Cardiac muscle cell (in vitro differentiated cells and primary cell): ENCODE measurements at places on chromosomes 16 and 17. TPM values are rescaled to one million over a fixed set of nuclear protein-coding genes. Genes with fewer than 3 reads are reported as not detected.

The VAT1 gene
- polyA plus RNA-seq, result 207 and 216 TPM in 2 replicates

The KRTAP4-4 gene
- not detected in 2 replicates for polyA plus RNA-seq

The RPRML gene
- polyA plus RNA-seq, result not detected in 2 replicates

The NUTF2 gene
- 220 and 235 TPM in 2 replicates for polyA plus RNA-seq

The ESRP2 gene
- 1.8 and 3.1 TPM in 2 replicates for polyA plus RNA-seq

The C16orf89 gene
- 0.62 TPM in 1 of 2 replicates, not detected in the other for polyA plus RNA-seq

The AHSP gene
- polyA plus RNA-seq, result not detected in 2 replicates

The CCDC102A gene
- polyA plus RNA-seq, result 30.1 and 43.8 TPM in 2 replicates

The ZPBP2 gene
- not detected in 2 replicates for polyA plus RNA-seq

The CIITA gene
- polyA plus RNA-seq, result 0.81 and 1.1 TPM in 2 replicates

The FKBP10 gene
- polyA plus RNA-seq, result 113 and 165 TPM in 2 replicates

The CACNG5 gene
- not detected in 2 replicates for polyA plus RNA-seq

The TMEM92 gene
- 17.3 and 22.6 TPM in 2 replicates for polyA plus RNA-seq

The TCAP gene
- polyA plus RNA-seq, result 105 and 133 TPM in 2 replicates

The TEX2 gene
- 17.9 and 18.7 TPM in 2 replicates for polyA plus RNA-seq

The COX10 gene
- polyA plus RNA-seq, result 21.7 and 23.0 TPM in 2 replicates

The MEIOC gene
- polyA plus RNA-seq, result 1.1 and 2.3 TPM in 2 replicates

The ZNF646 gene
- 7.1 and 8.5 TPM in 2 replicates for polyA plus RNA-seq

The FBXW10 gene
- 0.31 TPM in 1 of 2 replicates, not detected in the other for polyA plus RNA-seq

The TBC1D3E gene
- 4.6 and 6.1 TPM in 2 replicates for polyA plus RNA-seq

The KRT17 gene
- 1.2 TPM in 1 of 2 replicates, not detected in the other for polyA plus RNA-seq

The DLX4 gene
- 0.86 and 1.3 TPM in 2 replicates for polyA plus RNA-seq

The EPX gene
- polyA plus RNA-seq, result not detected in 2 replicates

The ERI2 gene
- 18.1 and 39.3 TPM in 2 replicates for polyA plus RNA-seq

The MT1F gene
- polyA plus RNA-seq, result not detected in 2 replicates

The KLHL10 gene
- polyA plus RNA-seq, result 0.14 TPM in 1 of 2 replicates, not detected in the other

The HS3ST3A1 gene
- polyA plus RNA-seq, result 8.2 and 17.3 TPM in 2 replicates

The CX3CL1 gene
- polyA plus RNA-seq, result 0.33 and 0.41 TPM in 2 replicates

The SLC5A11 gene
- polyA plus RNA-seq, result not detected in 2 replicates

The CBX2 gene
- polyA plus RNA-seq, result 25.8 and 28.8 TPM in 2 replicates

The SLC13A5 gene
- 0.15 TPM in 1 of 2 replicates, not detected in the other for polyA plus RNA-seq

The KRT12 gene
- not detected in 2 replicates for polyA plus RNA-seq

The ZDHHC1 gene
- polyA plus RNA-seq, result 19.1 and 22.4 TPM in 2 replicates

The PPM1E gene
- not detected in 2 replicates for polyA plus RNA-seq

The CHTF8 gene
- polyA plus RNA-seq, result 112 and 132 TPM in 2 replicates

The TP53TG3C gene
- polyA plus RNA-seq, result not detected in 2 replicates

The C1QTNF1 gene
- 6.8 and 10.2 TPM in 2 replicates for polyA plus RNA-seq

The PRR14 gene
- polyA plus RNA-seq, result 25.0 and 28.5 TPM in 2 replicates

The ABCC11 gene
- polyA plus RNA-seq, result 0.05 and 1.3 TPM in 2 replicates

The HAS3 gene
- 0.62 TPM in 1 of 2 replicates, not detected in the other for polyA plus RNA-seq

The HOXB4 gene
- 5.4 TPM in 2 replicates for polyA plus RNA-seq

The POLG2 gene
- 22.2 and 32.9 TPM in 2 replicates for polyA plus RNA-seq

The CLEC18B gene
- polyA plus RNA-seq, result 1.2 TPM in 1 of 2 replicates, not detected in the other

The PRSS8 gene
- 19.5 and 22.5 TPM in 2 replicates for polyA plus RNA-seq

The RNF222 gene
- 0.17 and 0.37 TPM in 2 replicates for polyA plus RNA-seq

The HBZ gene
- polyA plus RNA-seq, result not detected in 2 replicates
